ENCODE measurements at places on chromosomes 12 and 14.

- no peak for DNase-seq
These were observed 173.5 kb upstream of the SFSWAP start for GRCh38 chr12:131537267-131537958.

DNA sequence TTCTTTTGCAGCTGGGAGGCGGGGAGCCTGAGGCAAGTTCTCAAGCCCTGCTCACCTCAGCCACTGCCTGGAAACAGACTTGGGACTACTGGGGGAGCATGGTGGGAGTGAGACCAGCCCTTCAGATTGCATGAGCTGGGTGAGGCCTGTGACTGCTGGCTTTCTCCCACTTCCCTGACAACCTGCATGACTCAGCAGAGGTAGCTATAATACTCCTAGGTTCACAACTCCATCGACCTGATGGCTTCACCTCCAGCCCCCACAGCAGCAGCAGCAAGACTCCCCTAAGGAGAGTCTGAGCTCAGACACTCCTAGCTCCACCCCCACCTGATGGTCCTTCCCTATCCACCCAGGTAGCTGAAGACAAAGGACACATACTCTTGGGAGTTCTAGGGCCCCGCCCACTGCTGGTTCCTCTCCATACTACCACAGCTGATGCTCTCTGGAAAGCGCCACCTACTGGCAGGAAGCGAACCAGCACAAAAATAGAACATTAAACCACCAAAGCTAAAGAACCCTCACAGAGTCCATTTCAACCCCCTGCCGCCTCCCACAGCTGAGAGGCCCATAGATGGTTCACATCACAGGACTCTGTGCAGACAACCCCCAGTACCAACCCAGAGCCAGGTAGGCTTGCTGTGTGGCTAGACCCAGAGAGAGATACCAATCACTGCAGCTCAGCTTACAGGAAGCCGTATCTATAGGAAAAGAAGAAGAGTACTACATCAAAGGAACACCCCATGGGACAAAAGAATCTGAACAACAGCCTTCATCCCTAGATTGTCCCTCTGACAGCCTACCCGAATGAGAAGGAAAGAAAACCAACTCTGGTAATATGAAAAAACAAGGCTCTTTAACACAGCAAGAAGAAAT lies 68.7 kb downstream of the RPAP3 start:
- peak; percentile 54 for DNase-seq

DNA sequence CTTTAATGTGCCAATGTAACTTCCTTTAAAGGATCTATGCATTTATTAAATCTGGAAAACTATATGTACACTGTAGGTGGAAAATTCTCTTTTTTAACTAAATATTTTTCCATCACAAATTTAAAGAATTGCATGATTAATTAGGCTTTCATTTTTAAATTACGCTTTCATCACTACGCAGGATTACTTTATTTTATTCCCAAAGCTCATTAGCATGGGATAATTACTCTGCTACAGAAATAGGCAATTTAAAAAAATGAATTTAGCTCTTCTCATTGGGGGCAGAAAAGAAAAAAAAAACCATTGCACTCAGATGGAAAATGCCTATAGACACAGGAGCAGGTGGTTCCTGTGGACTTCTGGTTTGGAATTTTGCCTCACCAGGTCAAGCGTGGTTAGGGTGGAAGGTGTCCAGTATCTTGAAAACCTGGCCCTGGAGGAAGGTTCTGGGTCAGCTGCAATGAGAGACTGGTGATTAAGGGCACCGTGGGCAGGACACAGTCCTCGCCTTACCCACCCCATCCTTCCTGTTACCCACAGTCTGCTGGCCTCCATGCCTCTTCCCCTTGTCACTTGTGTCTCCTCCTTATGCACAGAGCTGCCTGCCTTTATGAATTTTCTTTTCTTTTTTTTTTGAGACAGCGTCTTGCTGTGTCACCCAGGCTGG lies 17.3 kb upstream of the RIN3 start:
- no peak for DNase-seq

- DNase-seq = no peak
These were observed 12.5 kb downstream of the HSD17B6 start for GRCh38 chr12:56775638-56776037.

DNA sequence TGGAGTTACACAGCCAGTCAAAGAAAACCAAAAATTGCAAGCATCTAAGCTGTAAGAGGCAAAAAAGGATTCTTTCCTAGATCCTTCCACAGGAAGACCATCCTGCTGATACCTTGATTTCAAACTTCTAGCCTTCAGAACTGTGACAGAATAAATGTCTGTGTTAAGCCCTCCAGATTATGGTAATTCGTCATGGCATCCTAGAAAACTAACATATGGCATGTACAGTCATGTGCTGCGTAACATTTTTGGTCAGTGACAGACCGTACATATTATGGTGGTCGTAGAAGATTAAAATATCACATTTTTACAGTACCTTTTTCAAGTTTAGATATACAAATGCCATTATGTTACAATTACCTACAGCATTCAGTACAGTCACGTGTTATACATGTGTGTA lies 660.9 kb upstream of the LMO3 start:
- DNase-seq = no peak

- no peak for DNase-seq
These were observed 5.3 kb upstream of the BEGAIN start for GRCh38 chr14:100592461-100592891.

DNA sequence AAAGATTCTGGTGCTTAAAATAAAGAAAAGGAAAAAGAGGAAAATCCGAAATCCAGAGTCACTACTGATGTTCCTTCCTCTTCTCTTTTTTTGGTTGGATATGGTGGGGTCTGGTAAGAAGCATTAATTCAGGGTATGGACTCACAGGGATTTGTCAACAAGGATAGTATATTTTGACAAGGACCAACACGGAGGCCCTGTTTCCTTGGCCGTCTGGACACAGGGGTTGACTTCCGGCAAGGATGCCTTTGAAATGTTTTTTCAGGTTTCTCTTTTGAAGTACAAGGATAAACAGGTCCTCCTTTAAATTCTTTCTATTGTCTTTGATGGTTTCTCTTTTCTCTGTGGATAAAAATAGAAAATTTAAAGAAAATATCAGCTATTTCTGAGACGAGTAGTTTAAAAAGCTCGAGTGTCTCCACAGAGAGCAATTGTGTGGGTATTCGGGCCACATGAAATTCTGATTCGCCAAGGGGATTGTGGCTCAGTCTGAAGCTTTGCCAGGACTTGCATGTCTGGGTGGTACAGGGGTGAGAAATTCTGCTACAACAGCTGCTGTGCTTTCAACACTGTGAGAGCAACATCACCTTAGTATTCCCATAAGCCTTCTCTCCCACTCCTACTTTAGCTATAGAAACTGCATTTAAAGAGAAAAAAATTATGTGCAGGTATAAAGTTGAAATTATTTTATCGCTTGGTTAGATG lies 88.5 kb upstream of the CSRP2 start:
- DNase-seq = no peak

DNA sequence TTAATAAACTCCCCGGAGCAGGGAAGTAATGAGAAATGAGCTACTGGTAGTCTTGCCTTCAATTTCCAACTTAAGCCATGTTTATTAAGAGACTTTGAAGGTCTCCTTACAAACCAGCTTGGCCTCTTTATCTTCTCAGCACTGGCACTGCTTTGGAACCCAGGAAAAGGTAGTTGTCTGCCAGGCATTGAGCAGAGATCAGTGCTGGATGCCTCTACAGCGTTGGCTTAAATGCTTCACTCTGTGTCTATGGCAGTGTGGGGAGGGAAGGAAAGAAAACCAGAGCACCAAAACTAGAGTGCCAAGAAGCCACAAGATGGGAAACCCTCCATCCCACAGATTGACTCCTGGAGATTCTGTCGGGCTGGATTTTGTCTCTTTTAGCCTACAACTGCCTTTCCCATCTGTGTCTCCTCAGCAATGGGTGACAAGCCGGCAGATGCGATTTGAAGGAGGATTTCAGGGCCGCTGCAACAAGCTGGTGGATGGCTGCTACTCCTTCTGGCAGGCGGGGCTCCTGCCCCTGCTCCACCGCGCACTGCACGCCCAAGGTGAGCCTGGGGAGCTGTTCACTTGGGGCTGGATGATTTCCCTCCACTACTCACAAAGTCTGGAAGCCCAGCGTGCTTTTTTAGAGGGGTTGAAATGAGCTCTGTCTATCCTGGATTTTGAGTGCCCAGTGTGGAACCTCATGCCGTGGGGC lies 57.3 kb downstream of the FNTB start:
- DNase-seq = no peak

DNA sequence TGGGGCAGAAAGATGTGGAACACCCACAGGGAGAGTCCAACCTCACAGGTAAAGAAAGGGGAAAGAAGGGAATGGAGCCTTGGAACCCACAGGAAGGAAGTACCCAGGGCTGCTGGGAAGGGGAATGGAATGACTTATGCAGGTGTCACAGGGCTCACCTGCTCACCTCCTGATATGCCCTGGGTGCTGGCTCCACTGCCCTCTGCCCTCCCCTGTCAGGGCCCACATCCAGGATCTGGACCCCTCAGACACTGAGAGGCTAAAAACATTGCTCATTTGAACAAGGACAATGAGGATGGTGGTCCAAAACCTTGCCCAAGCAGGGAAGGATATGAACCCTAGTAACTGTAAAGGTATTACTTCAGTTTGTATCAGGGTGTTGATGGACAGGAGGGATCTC lies 19.3 kb downstream of the ZBTB39 start:
- no peak for DNase-seq

GRCh38 chr12:1839956-1840951 lies 19.9 kb downstream of the LRTM2 start:
- DNase-seq = no peak

- DNase-seq = no peak
These were observed 5.3 kb downstream of the CLEC2A start for GRCh38 chr12:9926876-9927275.

GRCh38 chr14:99730876-99731546 lies 46.9 kb downstream of the CYP46A1 start:
- no peak for DNase-seq

DNA sequence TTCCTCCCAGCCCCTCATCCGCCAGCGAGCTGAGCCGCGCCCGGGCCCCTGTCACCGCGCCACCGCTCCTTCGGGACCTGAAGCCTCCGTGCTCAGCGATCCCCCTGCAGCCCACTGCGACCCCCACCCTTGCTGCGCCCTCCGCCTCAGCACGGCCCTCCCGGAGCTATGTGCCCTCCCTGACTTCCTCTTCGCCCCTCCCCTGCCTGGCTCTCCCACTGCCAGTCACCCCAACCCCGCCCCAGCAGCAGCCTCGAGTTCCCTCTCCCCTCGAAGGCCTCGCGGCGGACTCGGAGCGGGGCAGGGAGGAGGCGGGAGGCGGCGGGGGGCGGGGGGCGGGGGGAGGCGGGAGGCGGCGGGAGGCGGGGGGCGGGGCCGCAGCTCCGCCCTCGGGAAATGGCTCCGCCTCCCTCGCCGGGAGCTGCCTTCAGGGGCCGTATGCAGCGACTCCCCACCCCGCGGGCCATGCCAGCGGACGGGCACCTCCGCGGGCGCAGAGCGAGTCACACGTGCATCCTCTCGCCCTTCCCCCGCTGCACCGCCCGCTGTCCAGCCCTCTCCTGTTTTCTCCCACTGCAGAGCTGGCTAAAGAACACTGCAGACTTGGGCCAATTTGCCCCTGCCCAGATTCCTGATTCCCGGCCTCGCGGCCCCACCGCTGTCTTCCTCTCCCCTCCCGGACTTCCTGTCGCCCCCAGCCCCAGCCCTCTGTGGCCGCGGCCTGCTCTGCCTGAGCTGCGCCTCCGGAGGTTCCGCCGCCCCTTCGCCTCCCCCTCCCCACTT lies 29.1 kb upstream of the ADIPOR2 start:
- DNase-seq = peak; percentile 89

GRCh38 chr12:124445121-124445718 lies 122.2 kb downstream of the NCOR2 start:
- DNase-seq = no peak

- DNase-seq = no peak
These were observed 23.6 kb downstream of the IRF2BPL start for GRCh38 chr14:77004711-77005460.

GRCh38 chr14:102574281-102575159 lies 17.9 kb upstream of the RCOR1 start:
- DNase-seq = no peak

DNA sequence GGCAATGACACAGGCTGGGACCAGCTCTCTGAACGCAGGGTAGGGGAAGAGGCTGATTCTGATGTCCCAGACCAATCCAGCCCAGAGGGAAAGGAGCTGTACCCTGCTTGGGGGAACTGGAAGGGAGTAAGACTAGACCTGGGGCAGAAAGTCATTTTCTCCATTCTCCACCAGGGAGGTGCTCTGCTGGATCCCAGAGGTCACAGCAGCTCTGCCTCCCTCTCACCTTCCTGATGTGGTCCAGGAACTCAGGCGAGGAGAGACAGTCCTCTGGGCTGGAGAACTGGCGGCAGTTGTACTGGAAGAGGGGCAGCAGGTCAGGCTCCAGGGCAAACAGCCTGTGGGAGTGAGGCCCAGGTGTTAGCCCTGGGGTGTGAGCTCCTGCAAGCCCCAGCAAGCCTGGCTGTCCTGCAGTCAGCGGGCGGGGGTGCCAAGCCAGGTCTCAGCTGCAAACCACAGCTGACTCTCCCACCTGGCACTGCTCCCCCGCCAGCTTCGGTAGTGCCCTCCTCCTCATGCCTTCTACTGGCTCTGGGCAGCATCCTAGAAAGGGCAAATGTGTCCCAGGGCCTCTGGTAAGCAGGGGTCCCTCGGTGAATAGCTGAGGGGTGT lies 1.9 kb downstream of the NGB start:
- no peak for DNase-seq

GRCh38 chr14:59344016-59344415 lies 121.2 kb downstream of the GPR135 start:
- DNase-seq = no peak

DNA sequence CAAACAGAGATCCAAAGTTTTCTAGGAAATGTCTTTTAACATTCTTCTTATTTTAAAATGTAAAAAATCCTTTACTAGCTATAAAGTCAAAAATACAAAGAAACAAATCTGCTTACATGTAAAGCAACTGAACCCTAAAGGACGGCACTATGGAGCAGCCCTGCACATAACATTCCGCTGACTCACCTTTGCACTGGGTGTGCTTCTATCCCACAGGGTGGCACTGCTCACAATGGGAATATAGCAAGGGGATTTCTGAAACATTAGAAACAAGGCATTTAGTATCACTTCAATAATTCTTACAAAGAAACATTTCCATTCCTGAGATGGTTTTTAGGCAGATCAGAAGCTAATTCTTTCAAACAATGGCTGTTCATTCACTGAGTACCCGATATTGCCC lies 94.3 kb downstream of the C12orf42 start:
- no peak for DNase-seq
